Activated CD8-positive, alpha-beta memory T cell treated with anti-CD3 and anti-CD28 coated beads for 24 hours (primary cell): ENCODE measurements at places on chromosomes 7 and 10.

- peak; percentile 47 for DNase-seq
Observed at GRCh38 chr10:49287689-49288340, 11.2 kb upstream of the C10orf71 start.

DNA sequence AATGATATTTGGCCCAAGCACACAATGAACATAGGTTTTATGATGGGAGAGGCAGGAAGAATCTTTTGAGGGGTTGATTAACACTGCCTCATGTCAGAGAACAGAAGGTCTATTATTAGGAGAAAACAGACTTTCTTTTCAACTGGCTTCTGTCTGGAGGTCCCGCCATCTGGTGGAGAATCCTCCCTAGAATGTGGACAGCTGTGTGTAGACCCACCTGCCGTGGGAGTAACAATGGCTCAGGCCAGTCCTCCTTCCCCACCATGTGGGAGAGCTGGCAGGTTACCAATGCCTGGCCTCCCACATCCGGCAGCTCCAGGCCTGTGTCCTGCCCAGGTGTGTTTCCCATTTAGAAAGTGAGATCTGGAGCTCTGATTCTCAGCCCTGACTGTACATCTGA lies 70.4 kb upstream of the AOAH start:
- DNase-seq, result no peak

GRCh38 chr7:101486433-101487104 lies 123.9 kb downstream of the COL26A1 start:
- DNase-seq, result no peak

DNA sequence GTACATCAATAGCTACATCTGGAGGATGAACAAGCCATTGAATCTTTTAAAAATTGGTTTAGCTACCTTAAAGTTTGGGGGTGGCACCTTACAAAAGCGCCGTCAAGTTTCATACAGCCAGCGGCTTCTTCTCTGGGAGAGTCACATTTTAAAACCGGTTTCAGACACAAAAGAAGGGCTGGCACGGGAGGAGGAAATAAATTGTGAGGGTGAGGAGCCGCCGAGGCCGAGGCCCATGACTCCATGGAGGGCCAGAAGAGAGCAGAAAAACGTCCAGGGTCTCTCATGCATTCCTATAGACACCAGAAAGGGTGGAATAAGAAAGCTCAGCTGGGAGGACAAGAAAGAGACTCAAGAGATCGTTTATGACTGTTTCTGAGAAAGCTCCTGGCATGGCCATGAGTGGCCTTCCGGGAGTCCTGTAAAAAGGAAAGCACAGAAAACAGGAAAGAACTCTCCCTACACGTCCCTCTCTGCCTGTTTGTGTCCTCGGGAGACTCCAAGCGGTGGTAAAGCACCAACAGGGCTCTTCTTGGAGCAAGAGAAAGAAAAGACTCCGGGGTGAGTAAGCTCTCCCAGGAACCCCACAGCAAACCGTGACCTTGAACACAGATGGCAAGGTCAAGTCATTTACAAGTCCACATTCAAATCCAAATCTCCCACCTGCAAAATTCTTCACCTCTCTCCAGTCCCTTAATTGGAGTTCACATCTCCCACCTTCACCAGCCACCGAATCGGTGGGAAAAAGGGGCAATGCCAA lies 1.8 kb downstream of the FRAT2 start:
- DNase-seq, result no peak

- no peak for DNase-seq
Observed at GRCh38 chr10:27605318-27605717, 101.2 kb downstream of the RAB18 start.

DNA sequence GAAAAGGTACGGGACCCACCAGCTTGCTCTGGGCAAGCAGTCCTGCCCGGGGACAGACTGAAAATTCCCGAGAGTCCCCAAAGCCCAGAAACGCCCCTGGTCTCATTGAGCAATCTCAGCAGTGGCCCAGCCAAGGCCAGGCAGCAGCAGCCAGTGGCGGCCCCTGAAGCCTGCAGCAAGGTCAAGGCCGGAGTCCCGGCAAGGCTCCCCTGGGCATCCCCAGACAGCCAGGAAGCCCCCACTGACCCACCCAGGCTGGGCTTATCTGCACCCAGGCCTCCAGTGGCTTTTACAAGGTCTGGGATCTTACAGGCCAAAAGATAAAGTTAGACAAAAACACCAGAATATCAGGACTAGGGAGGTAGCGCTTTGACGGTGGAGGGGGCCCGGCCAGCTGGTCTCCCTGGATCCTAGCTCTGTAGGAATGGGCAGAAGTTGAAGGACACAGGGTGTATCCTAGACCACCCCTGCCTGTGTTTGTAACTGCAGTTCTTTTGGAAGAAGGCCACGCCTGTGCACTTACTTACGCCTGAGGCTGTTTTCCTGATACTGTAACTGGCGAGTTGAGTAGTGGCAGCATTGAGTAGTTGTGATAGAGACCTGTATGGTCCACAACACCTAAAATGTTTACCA lies 130.5 kb upstream of the NPS start:
- no peak for DNase-seq

- DNase-seq, result peak; percentile 43
Observed at GRCh38 chr10:3745521-3745920, 39.5 kb downstream of the KLF6 start.

DNA sequence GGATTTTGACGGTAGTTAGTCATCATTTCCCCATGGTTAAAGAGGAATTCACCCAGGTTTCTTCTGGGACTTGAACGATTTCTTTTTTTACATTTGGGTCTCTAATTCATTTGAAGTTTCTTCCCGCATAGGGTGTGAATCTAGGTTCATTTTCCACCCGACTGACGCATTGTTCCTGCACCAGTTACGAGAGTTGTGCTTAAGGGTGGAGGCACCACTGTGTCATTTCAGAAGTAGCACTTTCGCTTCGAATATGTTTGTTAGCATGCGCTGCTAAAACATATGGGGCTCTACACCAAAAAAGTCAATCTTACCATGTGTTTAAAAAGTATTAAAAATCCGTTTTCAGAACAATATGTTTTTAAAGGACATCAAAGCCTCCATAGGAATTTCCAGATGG lies 140.3 kb downstream of the VIPR2 start:
- no peak for DNase-seq

DNA sequence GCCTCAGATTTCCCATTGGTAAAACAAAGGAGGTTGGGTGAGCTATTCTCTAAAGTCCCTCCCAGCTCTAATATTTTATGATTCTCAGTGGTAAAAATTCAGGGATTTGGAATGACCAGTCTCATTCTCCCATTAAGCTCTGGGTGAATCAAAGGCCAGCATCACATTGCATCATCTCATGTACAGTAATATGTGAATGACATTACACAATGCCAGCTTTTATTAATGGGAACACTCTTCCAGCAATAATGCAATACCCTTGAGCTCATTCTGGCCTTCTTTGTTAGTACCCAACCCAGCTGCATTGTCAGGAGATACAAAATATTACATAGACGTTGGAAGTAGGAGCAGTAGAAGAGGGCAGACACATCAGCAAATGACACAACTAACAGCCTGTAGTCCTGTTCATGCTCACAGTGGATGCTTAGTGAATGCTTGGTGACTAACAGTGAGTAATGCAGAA lies 100.0 kb upstream of the EGR2 start:
- DNase-seq, result no peak

DNA sequence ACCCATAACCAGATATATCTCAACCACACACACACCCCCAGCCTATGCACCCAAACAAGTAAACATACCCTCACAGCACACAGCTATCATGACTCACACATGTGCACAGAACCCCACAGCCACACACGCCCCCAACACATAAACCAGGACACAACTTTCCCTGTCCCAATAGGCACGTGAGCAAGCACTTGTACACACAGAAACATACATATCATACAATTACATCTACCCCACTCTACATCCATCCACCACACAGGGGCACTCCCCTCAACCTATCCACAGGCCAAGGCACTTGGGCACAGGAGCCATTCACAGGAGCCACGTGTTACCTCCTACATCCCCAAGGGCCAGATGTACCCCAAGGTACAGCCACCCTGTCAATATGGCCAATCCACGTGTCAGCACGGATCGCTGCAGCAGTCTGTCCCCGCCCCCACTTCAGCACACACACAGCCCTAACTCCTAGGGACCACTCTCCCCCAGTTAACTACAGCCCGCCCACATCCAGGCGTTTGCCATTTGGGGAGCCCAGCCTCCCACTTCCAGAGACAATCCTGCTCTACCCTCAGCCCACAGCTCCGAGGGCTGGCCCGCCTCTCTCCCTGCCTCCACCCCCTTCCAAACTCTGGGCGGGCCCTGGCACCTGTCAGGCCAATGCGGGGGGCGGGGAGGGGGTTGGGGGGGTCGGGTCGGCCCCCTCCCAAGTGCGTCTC lies 163.5 kb downstream of the SH3PXD2A start:
- DNase-seq, result no peak

- DNase-seq, result no peak
Observed at GRCh38 chr7:138814816-138815332, 16.9 kb upstream of the ATP6V0A4 start.

DNA sequence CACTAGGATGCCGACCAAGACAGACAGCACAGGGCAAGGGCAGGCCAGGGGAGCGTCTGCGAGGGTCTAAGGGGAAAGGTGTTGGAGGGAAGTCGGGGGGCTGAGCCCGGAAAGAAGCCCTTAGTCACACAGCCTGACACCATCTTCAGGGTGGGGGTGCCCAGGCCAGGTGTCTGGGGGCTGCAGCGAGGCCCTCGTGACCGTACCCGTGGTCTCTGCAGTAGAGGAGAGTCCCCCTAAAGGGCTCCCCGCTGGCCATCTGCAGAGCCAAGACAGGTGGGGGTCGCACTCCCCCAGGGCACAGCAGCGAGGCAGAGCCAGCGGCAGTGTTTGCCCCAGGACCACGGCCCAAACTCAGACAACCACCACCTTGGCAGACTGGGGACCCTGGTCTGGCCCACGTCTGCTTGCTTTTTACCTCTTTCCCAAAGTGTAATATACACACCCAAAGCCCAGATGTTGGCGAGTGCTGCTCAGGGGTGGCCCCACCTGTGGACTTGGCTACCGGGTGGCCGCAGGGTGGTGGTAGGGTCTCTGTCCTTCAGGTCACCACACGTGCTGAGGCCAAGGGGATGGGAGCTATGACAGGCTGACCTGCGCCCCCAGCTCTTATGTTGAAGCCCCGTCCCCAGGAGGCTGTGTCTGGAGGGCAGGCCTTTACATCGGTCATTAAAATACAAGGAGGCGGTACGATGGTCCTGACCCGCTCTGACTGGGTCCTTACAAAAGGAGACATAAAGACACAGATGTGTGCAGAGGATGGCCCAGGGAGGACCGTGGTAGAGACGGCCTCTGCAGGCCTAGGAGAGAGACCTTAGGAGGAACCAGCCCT lies 107.4 kb downstream of the DNAJB6 start:
- peak; percentile 38 for DNase-seq

DNA sequence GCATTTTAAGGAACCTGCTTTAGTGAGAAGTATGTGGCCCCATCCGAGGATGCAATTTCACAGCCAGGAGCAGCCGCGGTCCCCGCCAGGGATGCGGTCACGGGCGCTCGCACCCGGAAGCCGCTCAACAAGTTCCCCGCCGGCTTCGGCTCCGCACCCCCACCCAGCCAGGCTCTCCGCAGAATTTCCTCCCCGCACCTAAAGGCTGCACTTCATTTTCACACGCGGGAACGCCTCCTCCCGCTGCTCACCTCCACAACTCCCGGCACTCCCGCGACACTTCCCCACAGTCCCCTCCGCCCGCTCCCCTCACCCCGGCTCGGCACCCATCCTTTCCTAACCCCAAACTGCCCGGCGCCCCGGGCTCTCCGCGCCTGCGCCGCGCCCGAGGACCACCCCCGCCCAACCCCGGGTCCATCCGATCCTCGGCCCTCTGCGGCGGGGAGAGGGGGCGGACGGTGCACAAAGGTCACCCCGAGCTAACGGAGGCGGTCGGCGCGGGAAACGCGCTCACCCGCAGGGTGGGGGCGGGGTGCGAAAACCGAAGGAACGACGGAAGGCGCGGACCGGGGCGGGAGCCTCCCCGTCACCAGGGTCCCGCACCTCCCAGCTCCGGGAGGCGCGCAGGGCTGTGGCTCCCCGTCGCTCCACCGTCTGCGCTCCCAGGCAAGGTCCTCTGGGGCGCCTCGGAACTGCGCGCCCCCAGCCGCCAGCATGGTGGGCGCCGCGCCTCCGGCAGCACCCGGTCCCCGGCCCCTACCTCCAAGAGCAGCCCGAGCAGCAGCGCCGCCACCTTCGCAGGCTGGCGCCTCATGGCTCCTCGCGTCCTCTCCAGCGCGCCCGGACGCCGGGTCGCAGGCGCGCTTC lies 558 bp downstream of the VOPP1 start:
- peak; percentile 82 for DNase-seq

- no peak for DNase-seq
Observed at GRCh38 chr10:127947211-127947610, 40.3 kb downstream of the PTPRE start.

DNA sequence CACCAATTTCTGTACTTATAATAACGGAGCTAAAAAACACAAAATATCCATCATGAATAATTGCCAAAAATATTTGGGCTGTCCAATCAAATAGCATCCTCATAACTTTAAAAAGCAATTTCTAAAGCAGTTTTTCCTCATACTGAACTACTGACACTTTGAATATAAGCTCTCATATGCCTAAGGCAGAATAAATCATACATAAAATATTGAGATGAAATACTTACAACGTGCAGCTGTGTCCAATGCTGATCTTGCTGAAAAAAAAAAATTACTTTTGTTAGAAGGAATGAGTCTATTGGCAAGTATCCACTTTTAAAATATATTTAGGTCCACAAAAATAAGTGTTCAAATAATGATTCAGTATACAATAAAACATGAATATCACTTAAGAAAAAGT lies 24.2 kb downstream of the FAM3C start:
- DNase-seq, result no peak

GRCh38 chr10:24502006-24502405 lies 221.7 kb downstream of the ARHGAP21 start:
- DNase-seq, result no peak

DNA sequence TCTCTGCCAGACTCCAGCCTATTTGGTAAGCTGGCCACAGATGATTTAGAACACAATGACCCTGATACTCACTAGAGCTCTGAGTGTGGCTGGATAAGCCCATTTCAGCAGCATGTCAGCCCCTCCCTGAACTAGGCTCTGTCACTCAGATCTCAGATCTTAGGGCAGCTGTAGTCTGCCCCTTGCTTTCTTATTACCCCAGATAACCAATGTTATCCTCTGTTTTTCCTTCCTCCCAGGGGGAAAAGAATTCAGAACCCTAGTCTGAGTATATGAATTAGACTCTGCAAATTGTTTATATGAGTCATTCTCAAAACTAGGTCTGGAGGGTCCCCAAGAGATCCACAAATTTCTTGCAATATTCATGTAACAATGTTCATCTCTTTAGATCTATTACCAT lies 286.2 kb downstream of the KCNMA1 start:
- DNase-seq, result no peak
